ENCODE measurements at places on chromosomes 6 and 20.

- DNase-seq = no peak
These were observed 23.5 kb downstream of the BPIFA2 start for GRCh38 chr20:33191484-33191883.

DNA sequence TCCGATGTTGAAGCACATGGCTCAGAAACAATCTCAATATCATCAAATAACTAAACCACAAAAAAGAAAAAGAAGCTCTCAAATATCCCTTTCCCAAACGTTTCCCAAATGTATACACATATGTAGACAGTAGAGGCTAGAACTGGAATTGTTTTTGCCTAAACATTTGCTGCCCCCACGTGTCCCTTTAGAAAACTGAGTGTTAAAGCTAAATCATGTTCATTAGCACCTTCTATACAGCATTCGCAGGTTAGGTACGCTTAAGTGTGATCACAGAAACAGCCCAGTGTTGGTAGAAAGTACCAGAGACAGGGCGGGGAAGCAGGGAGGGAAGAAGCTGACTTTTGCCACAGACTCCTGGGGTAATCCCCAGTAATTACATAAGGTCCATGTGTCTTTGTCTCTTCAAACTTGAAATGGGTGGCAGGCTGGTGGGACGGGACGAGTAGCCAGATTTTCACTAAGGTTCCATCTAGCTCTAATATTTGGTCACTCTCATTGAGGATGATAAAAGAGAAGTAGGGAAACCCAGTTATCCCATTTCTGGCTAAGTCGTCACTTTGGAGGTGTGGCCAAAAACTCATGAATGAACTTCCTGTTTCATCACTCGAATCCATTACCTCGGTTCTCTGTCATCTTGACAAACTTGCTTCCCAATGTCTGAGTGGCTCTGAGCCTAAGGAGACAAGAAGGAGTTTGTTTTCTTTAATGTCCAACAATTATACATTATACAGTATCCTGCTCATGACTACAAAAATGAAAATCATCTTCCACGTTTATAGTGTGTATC lies 15.0 kb upstream of the TFAP2A start:
- no peak for DNase-seq

DNA sequence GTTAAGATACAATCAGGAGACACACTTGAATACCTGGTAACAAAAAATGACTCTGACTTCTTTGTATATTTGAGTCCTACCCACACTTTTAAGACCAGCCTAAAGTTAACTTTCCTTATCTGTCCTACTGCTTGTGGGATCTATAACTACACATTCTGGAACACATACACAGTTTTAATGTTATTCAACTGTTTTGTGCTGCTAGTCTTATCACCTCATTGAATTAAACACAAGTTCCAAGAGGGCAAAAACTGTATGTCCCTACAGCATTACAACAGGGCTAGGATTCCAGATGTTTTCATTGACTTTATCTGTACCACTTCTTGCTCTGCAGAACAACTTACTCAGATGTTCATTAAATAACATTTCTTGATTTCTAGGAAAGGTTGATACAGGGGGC lies 2.8 kb downstream of the HMGN3 start:
- DNase-seq = no peak

GRCh38 chr20:14764511-14765369 lies 427.3 kb upstream of the FLRT3 start:
- DNase-seq = no peak

DNA sequence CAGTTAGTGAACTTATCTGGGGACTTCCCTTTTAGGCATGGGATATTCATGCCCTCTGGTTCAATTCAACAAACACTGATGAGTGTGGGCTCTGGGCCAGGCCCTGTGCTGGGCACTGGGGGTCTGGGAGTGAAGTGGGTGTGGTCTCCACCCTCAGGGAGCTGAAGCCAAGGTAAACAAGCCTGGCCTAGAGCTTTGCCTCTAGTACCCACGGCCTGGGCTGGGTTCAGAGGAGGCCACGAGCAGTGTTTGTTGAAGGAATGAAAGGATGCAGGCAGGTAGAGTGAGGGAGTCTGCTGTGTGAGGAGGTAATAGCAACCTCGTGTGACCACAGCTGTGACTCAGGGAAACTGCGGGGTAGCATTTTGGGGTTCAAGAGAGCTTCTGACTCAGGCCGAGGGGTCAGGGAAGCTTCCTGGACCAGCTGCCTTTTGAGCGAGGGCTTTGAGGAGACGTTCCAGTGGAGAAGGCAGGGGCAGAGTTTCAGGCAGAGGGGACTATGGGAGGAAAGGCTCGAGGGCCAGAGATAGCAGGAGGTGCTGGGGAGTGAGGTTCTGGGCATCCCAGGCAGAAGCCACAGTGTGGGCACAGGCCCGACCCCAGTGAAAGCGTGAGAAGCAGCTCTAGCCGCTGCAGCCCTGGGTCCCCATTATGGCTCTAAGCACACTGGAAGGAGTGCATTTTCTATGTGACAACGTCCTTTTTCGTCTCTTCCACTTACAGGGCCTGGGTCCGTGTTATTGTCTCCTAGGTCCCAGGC lies 5.6 kb downstream of the MYLK2 start:
- peak; percentile 54 for DNase-seq

DNA sequence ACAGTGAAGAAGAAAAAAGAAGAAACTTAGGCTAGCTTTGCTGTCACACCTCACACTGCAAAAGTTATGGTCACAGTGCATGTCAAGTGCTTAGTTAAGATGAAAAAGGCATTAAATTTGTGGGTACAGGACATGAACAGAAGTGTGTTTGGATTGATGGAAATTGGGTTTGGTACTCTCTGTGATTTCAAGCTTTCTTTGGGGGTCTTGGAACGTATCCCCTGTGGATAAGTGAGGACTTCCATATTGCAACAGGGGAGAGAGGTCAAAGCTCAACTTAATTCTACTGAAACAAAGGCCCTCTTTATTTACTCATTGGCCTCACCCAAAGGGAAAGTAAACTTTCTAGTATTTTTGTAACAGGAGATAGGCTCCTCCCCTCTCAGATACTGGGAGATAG lies 138.3 kb upstream of the FUT9 start:
- no peak for DNase-seq

GRCh38 chr6:3081960-3082359 lies 13.7 kb downstream of the RIPK1 start:
- no peak for DNase-seq

- peak; percentile 82 for DNase-seq
These were observed 63.7 kb upstream of the CTNNBL1 start for GRCh38 chr20:37630166-37630565.

GRCh38 chr6:10420546-10421157 lies 5.8 kb upstream of the TFAP2A start:
- DNase-seq = no peak

GRCh38 chr6:94190030-94190429 lies 770.7 kb upstream of the EPHA7 start:
- no peak for DNase-seq

- DNase-seq = no peak
These were observed 119.0 kb downstream of the EYA2 start for GRCh38 chr20:47013606-47014005.

DNA sequence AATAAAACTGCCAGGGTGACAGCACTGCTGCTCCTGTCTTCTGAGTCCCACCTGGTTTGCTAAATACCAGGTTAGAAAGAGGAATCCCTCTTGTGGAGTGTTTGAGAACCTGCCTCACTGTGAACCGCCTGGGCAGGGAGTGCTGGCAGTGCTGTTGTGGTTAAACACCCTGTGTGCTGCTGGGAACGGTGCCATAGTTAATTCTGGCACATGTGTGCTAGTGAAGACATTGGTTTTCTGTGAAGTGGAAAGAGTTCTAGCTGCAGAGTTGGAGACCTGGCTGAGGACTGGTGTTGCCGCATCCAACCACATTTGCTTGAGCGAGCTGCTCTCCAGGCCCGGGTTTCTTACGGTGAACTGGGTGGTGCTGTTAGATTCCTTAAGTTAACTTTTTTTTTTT lies 72.7 kb downstream of the IGF2R start:
- peak; percentile 40 for DNase-seq

- DNase-seq = no peak
These were observed 550 bp upstream of the HSPA12B start for GRCh38 chr20:3731944-3732326.

DNA sequence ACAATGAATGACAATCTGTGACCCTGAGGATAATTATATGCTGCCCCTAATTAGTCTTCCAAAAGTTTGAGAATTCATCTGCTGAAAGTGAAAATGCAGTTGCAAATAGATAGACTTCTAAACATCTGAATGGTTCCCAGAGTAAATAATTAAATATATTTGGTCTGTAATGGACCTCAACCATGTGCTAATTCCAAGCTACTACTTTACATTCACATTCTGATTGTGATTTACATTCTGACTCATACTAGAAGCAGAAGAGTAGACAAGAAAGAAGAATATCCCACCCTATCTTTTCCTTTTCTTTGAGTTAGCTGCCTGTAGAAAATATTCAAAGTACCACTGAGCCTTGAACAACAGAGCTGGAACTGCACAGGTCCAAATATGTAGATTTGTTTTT lies 80.8 kb downstream of the PTPRK start:
- no peak for DNase-seq

DNA sequence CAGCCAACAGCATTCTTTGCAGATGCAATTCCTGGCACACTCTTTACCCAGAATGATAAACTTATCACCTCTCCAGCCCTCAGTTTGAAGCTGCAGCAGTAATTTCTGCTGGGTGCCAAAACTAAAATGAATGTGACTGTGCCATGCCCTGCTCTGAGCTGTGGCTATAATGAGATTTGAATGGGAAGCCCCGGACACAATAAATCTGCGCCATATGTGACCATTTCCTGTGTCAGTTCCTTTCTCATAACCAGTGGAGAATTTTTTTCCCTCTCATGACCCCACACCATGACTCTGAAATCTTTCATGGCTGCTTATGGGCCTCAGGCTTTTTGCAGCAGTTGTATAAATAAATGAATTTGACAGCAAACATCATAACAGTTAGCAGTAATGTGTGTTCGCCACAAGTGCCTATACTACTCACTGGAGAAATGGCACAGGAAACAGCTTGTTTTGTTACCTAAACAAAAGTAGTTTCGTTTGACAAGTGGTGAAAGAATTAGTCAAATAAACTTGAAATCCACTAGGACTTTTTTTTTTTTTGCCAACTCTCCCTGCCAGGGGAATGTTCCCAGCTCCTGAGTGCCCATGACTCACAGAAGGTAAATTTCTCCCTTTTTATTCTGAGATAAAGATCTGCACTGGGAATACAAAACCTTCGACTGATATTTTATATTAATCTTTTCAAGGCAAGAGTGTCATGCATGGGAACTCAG lies 408.4 kb downstream of the PKHD1 start:
- DNase-seq = no peak

GRCh38 chr6:15763364-15763763 lies 100.5 kb upstream of the DTNBP1 start:
- DNase-seq = no peak

GRCh38 chr6:122871079-122871478 lies 82.0 kb downstream of the SMPDL3A start:
- no peak for DNase-seq

- no peak for DNase-seq
These were observed 535 bp upstream of the ABCF1 start for GRCh38 chr6:30570740-30571074.

GRCh38 chr20:42742926-42743325 lies 446.8 kb downstream of the PTPRT start:
- no peak for DNase-seq

GRCh38 chr20:19758133-19758500 lies at the start of gene RIN2:
Gene RIN2, plus strand, starts transcription at chr20:19758258. Its CDS starts 131,344 bp downstream, at chr20:19889602.
- DNase-seq = no peak

DNA sequence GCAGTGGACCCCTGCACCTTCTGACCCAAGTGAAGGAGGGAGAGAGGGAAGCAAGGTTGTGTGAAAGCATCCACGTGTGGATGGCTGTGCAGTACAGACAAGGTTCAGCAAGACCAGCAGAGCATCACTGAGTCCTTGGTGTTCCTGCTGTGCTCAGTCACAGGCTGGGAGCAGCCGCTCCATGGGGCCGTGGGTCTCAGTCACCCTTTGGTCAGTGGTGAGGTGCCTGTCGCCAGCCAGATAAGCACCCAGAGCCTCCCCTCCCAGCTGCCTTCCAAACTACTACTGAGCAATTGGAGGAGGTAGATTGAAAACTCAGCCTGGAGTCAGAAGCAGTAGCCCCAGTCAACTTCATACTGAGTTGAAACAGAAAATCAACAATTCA lies 218.9 kb downstream of the SLC24A3 start:
- DNase-seq = no peak

DNA sequence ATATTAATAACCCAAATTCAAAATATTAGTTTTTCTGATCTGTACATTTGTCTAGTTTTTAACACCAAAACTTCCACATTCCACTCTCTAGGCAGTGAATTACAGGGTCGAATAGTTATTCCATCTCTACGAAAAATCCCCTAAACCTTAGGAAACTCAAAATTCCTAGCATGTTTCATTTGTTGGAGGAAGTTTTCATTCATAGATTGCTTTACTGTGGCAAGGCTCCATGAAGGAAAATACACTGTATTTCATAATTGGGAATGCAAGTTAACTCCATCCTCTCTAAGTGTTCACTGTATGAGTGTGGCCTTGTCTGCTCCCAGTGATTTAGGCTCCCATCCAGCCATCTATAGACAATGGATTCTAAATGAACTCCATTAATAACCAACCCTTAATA lies 296.1 kb downstream of the TENT5A start:
- DNase-seq = no peak
